ENCODE measurements at places on chromosomes 13 and 19.

DNA sequence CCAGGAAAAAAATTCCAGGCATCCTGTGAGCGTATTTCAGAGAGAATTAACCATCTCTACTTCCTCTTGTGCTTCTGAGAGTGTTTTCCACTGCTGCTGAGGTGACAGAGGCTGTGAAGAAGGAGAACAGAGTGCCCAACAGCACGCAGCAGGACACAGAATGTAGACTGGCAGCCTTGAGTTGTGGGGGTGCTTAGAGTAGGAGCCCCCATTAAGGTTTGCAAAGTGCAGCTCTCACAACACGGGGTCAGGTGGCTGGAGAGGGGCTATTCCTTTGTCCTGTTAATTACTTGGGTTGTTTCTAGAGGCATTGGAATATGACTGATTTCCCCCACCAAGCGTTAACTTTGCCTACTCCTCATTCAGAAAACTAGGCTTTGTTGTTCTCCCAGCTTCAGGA is 370.6 kb downstream of the TSHZ3 start:
- no peak for DNase-seq

DNA sequence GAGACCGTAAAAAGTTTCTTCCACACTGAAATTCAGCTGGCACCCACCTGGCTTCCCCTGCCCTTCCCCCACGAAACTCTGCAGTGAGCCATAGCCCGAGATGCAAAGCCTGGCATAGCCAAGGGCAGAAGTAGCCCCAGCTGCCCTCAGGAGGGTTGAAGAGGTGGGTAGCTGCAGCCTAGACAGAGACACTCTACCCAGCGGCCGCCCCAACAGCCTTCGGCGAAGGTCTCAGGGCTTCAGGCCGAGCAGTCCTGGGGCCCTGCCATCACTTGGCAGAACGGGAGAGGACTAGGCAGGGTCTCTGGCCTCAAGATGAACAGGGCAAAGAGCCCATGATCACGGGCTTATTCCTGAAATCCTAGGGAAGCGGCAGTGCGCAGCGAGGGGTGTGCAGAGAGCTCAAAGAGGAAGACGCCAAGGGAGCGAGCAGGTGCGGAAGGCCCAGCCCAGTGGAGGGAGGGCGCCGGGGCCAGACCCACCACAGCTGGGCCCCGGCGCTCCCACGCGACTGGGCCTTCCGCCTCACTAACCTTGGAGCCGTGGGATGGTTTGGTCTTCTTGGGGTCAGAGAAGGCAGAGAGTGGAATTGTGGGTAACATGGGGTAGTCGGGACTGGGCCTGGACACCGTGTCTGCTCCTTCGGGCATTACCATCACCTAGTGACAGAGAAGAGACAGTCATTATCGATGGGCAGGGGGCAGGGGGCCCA is 53.2 kb downstream of the MLLT1 start:
- no peak for DNase-seq

- DNase-seq: peak; percentile 63
These were observed 2.1 kb upstream of the B9D2 start for GRCh38 chr19:41366089-41366488.

- DNase-seq: no peak
These were observed 119.8 kb downstream of the ATP11A start for GRCh38 chr13:112809332-112810315.

- no peak for DNase-seq
These were observed 5.7 kb downstream of the FGF9 start for GRCh38 chr13:21676611-21677021.

DNA sequence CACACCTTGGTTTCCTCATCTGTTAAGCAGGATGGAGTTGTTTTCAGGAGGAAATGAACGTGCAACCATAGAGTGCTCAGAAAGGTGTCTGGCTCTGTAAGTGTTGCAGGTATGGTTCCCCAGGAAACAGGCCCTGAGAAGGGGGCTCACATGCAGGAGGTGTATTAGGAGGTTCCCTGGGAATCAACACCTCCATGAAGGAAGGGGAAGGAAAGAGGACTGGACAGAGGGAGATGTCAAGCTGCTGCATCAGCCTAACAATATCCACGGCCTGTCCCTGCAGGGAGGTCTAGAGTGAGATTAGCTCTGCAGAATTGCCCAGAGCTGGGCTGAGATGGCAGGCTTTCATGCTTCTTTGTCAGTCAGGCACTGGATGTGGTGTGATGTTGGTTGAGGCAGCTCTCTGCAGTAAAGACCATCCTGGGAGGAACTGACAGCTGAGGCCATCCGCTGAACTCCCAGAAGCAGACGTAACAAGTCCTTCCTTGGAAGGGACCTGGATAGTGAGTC is 373.3 kb downstream of the ZNF536 start:
- DNase-seq: no peak

- DNase-seq: no peak
These were observed 161.9 kb downstream of the URI1 start for GRCh38 chr19:30103981-30104380.

GRCh38 chr13:105817498-105817897 is 718.0 kb downstream of the EFNB2 start:
- no peak for DNase-seq

DNA sequence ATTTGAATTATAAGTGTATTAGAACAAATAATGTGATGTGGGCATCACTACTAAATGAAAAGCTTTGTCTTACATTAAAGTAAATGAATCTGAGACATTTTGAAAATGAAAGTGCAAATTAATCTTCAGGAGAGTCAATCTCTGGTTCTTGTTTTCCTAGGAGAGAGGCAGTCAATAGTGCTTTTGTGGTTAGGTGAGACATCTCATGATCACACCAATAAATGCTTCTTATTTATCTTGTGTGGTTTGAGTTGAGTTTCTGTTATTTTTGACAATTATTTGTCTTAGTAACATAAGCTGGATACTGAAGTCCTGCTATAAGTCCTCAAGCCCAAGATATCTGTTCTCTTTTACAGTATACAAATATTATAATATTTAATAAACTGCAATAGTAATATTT is 1378.0 kb upstream of the PCDH9 start:
- DNase-seq: no peak

DNA sequence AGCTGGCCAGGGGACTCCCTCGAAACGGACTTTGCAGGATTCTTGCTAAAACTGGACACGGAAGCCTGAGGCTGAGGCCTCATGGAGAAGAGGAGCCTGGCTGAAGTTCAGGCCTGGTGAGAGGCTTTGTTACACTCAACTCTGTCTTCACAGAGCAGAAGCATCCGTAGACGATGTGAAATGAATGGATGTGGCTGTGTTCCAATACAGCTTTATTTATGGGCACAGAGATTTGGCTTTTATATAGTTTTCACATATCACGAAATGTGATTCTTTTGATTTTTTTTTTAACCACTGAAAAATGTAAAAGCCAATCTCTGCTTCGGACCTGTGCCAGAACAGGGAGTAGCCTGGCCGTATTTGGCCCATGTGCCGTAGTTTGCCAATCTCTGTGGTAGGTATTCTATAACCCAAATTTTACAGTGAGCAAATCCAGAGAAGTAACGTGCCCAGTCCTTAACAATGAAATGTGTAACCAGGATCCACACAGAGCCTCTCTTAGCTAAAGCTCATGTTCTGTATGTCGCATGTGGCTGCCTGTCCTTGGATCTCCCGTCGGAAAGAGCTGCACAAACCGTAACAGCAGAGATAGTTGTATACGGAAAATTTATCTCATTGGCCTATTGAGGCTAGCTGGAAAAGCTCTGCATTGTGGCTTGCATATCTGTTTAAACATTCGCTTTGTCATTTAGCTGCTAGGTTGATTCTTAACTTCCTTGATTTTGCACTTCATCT is 171.6 kb upstream of the RNF113B start:
- DNase-seq: no peak

DNA sequence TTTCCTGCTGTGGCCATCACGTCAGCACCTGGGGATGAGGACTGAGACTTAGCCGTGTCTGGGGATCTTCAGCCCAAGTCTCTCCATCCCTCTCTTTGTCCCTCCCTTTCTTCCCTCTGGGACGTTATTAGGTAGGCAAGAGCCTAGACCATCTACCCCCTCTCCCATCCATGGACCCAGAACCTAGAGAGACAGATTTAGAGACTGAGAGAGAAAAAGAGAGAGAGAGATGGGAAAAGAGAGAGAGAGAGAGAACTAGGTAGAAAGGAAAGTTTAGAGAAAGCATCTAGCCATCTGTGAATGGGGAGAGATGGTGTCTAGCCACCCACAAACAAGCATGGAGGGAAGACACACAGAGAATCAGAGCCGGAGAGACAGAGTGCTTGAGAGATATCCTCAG is 473 bp downstream of the KLK4 start:
- DNase-seq: no peak

- DNase-seq: no peak
These were observed 68.5 kb upstream of the GTF3A start for GRCh38 chr13:27355894-27356293.

- no peak for DNase-seq
These were observed 34.1 kb downstream of the CRTC1 start for GRCh38 chr19:18717601-18718000.

DNA sequence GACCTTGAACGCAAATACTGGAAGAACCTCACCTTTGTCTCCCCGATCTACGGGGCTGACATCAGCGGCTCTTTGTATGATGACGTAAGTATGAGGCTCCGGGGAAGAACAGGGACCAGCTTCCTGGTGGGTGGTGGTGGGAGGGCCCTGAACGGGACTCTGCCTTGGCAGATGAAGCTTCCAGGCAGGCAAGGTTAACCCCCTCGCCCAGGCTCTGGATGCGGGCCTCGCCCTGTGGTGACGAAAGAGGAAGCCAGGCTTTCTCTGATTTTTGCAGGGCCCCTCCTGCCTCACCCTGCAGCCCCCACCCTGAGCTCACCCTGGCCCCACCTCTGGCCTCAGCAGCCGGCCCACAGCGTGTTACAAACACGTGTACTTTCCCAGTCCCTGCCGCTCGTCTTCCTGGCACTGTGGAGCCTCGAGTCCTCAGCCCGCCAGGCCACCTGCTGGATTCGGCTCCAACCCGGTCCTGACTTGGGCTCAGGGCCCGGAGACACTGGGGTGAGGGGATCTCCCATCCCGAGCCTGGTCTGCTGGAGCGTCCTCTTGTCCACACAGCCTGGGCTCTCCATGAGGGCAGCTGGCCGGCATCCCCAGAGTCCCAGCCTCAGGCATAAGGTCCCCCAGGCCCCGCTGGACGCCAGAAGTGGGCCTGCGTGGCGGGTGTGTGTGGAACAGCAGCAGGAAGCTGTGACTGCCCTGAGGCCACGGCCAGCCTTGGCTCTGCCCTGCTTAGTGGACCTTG is 72.4 kb downstream of the KDM4B start:
- DNase-seq: no peak

- no peak for DNase-seq
These were observed 5.8 kb downstream of the BCKDHA start for GRCh38 chr19:41403181-41403970.

- DNase-seq: no peak
These were observed 6.1 kb downstream of the NXNL1 start for GRCh38 chr19:17454576-17455071.

DNA sequence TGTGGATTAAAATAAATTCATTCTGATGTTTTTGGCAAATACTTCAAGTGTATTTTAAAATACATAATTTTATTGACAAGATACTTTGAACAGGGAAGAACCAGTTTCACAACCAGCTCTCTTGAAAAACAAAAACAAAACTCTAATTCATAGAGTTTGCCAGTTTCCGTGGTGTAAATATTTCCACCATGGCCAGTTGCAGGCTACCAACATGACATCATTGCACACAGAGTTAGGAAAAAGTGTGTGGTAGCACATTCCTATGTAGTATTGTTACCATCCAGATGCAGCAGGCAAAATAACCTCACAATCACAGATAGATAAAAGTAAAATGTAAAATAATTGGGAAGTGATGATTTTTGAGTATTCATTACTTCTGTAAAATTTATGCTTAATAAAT is 7.7 kb upstream of the RNF113B start:
- no peak for DNase-seq

DNA sequence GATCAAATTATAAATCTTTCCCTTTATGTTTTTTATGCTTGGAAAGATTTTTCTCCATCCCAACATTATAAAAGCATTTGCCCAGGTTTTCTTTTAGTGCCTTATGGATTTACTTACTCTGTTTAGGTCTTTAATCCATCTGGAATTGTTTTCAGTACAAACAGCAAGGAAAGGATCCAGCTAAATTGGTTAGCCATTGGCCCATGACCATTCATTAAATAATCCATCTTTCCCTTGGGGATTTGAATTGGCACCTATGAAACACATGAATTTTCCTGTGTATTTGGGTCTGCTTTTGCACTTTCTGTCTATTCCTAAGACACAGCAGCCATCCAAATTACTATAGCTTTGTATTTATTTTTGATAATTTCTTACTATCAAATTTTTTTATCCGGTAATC is 28.8 kb upstream of the SHKBP1 start:
- DNase-seq: no peak

- no peak for DNase-seq
These were observed 77.3 kb upstream of the GPR183 start for GRCh38 chr13:99384468-99384867.

DNA sequence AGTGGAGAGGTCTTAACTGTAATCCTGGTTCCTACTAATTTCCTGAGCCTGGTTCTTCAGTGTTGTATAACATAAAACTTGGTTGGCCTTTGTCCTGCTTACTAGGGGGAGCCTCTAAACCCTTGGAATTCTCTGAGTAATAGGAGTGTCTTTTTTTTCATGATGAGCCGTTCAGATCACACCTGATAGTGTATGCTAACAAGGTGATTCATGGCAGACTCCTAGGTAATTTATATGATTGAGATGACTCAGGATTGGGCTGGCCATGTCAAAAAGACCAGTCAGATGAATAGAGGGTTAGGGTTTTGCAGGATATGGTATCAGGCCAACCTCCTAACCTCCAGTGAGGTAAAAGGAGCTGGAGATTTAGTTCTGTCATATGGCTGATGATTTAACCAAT is 135.8 kb upstream of the KLF12 start:
- DNase-seq: no peak

DNA sequence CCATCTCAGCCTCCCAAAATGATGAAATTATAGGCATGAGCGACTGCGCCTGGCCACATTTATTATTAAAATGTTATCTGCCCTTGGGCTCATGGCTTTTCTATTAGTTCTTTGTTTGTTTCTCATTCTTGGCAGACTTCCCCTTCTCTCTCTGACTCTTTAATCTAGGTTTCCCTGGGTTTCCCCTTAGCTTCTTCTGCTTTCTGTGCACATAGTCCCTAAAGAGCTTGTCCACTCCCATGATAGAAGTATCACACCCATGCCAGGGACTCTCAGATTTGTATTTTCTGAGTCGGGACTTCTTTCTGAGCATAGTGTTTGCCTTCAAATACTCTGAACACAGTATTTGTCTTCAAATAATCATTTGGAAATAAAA is 38.6 kb upstream of the ITM2B start:
- DNase-seq: peak; percentile 34

GRCh38 chr19:33630880-33631608 is 9.3 kb downstream of the CHST8 start:
- no peak for DNase-seq

- no peak for DNase-seq
These were observed 85.6 kb downstream of the KL start for GRCh38 chr13:33101835-33102234.

- no peak for DNase-seq
These were observed 228.2 kb downstream of the PCDH20 start for GRCh38 chr13:61187471-61187870.

- no peak for DNase-seq
These were observed 1299.2 kb upstream of the ATXN8OS start for GRCh38 chr13:68808456-68808855.

- no peak for DNase-seq
These were observed 1.1 kb downstream of the TMEM86B start for GRCh38 chr19:55227241-55228014.

All from GM12865 (cell line).